CD4-positive, alpha-beta T cell treated with Interleukin-4 for 4 hours (primary cell): ENCODE measurements at places on chromosomes 7 and 10.

- no peak for DNase-seq
Measured at GRCh38 chr7:158448430-158449100, 139.1 kb downstream of the PTPRN2 start.

- no peak for DNase-seq
Measured at GRCh38 chr10:17316488-17317170, 88.6 kb downstream of the VIM start.

DNA sequence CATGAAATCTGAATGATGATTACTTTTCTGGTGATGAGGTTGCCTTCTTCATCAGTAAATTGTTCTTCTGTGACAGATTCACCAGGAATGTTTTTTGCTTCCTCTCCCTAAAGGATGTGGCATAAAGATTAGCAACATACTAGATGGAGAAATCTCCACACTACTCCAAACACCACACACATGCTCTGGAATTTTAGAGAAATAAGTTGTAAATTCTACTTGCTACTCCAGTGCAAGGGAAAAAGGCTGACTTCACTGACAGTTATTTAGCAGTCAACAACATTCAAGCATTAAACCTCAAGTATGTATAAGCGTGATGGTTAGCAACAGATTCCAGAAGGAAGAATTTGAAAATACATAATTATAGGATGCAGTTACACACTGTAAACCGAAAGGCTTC is 137.9 kb upstream of the CCDC6 start:
- no peak for DNase-seq

GRCh38 chr10:131822013-131822691 is 78.7 kb upstream of the PPP2R2D start:
- no peak for DNase-seq
